Thyroid gland (tissue), 4 donors: ENCODE measurements at places on chromosomes 1 and 21.
A peak's percentile ranks its signal among the peaks of the same experiment; 100 is the strongest.

DNA sequence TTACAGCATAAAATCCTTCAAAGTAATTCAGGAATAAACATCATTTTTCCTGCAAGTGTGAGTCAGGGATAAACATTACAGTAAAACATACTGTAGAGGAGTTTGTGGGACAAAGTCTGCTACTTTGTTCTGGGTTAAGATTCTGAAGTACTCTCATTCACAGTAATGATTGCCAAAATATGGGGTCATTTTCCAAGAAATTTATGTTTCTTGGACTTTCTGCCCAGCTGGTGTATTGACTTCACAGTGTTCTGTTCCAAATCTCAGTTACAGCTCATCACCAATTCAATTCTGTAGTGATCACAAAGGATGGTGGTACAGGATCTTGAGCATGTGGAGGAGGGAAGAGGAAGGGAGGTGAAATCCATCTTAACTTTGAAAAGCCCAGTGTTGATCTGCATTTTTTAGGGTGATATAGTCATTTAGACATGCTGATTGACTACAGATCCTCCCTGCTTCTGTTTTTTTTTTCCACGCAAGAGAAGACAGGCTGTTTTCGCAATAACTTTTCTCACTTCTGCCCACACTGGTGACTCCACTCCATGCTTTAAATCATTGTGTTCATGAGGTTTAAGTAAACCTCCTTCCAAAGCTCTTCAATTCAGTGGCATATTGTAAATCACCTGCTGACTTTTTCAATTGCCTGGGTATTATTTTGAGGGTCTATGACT, 60.4 kb upstream of the C1orf53 start:
- H3K27ac ChIP-seq, result no peak overlapping the region
- no peak overlapping the region for H3K4me3 ChIP-seq
- no peaks in the 10 kb centered on the region for H3K4me1 ChIP-seq
- no peaks in the 10 kb centered on the region for H3K36me3 ChIP-seq
- no peak for DNase-seq

- H3K36me3 ChIP-seq, result no peaks in the 10 kb centered on the region
- no peak for DNase-seq
- H3K4me3 ChIP-seq, result no peak overlapping the region
- H3K27me3 ChIP-seq, result no peaks in the 10 kb centered on the region
- no peak overlapping the region for H3K27ac ChIP-seq
Measured at GRCh38 chr1:245956225-245956624, 550.9 kb downstream of the SMYD3 start.

GRCh38 chr21:33232291-33233034, 2.7 kb downstream of the IFNAR2 start:
- no peaks in the 10 kb centered on the region for H3K36me3 ChIP-seq
- no peak for DNase-seq
- H3K4me3 ChIP-seq, result no peak overlapping the region
- H3K4me1 ChIP-seq, result peaks cover 9% of the 10 kb centered on the region
- no peaks in the 10 kb centered on the region for H3K27me3 ChIP-seq

DNA sequence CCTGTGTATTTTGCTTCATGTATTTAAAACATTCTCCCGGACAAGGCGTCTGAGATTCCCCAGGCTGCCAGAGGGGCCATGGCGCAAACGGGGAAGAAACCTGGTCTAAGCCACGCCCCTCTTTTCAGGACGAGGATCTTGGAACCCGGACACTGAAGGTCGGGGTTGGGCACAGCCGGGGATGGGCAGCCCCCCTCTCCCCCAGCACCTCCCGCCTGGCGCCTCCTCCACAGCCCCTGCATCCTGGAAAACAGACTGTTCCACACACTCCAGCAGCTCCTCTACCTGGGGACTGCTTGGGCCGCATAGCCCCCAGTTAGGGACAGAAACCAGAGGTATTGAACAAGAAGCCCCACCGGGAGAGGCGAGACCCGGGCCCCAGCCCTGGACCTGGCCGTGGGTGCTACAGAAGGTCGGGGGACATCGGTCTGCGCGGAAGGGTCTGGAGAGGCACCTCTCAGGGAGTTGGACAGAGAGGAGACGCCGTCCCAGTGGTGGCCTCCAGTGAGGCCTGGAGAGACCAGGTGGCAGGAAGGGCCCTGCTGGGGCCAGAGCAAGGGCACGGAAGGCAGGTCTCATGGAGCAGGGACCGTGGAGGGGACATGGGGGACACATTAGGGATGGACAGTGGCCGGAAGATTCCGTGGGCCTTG, 5.4 kb downstream of the TP73 start:
- H3K36me3 ChIP-seq, result no peaks in the 10 kb centered on the region
- peaks cover 2% of the 10 kb centered on the region for H3K4me1 ChIP-seq
- no peaks in the 10 kb centered on the region for H3K27me3 ChIP-seq
- no peak for DNase-seq
- H3K4me3 ChIP-seq, result no peak overlapping the region

DNA sequence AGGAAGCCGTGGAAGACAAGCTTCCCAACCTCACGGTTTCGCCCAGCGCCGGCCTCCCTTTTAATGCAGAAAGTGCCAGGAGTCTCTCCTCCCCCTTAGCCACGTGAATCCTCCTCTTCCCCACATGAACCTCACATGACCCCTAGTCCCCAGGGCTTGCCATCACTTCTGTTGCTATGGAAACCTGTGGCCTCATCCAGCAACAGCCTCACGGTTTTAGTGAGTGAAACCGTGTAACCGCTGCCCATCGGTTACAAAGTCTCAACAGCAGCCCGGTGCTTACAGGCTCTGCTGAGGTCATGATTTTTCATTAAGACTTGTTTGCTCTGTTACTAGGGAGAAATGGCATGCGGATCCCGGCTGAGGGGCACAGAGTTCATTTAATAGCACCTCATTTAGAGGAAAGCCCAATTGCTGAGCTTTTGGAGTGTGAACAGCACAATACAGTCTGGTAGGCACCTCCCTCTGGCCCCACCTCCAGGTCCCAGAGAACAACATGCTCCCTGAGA, 143.2 kb upstream of the BACE2 start:
- no peaks in the 10 kb centered on the region for H3K36me3 ChIP-seq
- H3K27ac ChIP-seq, result no peak overlapping the region
- no peaks in the 10 kb centered on the region for H3K4me1 ChIP-seq
- H3K27me3 ChIP-seq, result no peaks in the 10 kb centered on the region
- no peak overlapping the region for H3K4me3 ChIP-seq
- no peak for DNase-seq

DNA sequence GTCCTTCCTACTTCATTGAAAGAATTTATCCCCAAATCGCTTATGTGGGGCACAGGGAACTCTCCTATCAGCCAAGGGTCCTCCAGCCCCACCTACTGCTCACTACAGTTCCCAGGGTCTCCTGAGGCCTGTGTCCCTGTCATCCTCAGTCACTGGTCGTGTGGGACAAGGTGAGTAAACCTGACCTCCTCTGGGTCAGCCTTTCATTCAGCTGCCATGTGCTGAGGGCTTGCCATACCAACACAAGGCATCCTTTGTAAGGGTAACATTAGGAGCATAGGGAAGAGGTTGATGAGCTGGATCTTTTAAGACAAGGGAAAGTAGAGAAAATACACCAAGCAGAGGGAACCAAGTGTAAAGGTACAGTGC, 11.2 kb upstream of the SNAPIN start:
- H3K27me3 ChIP-seq, result no peaks in the 10 kb centered on the region
- peaks cover 21% of the 10 kb centered on the region for H3K4me1 ChIP-seq
- H3K36me3 ChIP-seq, result peaks cover 28% of the 10 kb centered on the region
- H3K27ac ChIP-seq, result peak overlapping the region; percentile 70

DNA sequence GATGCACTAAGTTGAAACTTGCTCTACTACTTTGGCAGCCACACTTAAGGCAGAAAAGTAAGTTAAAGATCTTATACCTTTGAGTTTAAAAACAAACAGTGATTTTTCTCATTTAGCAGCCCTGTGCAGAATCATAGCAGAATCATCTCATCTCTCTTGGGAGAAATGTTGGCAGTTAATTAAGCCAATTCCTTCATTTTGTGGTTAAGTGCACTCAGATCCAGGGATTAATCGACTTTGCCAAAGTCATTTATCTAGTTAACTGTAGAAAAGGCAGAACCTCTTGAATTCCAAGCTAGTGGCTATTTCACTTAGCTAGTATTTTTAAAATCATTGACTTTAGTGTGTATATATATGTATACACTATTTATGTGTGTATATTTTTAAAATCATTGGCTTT, 125.0 kb downstream of the GPR52 start:
- H3K4me1 ChIP-seq, result no peaks in the 10 kb centered on the region
- H3K27ac ChIP-seq, result no peak overlapping the region
- H3K4me3 ChIP-seq, result no peak overlapping the region
- no peaks in the 10 kb centered on the region for H3K36me3 ChIP-seq
- DNase-seq, result no peak

GRCh38 chr1:115728341-115728740, 40.2 kb downstream of the CASQ2 start:
- no peak overlapping the region for H3K4me3 ChIP-seq
- H3K27ac ChIP-seq, result no peak overlapping the region
- no peaks in the 10 kb centered on the region for H3K36me3 ChIP-seq
- H3K4me1 ChIP-seq, result peaks cover 40% of the 10 kb centered on the region

DNA sequence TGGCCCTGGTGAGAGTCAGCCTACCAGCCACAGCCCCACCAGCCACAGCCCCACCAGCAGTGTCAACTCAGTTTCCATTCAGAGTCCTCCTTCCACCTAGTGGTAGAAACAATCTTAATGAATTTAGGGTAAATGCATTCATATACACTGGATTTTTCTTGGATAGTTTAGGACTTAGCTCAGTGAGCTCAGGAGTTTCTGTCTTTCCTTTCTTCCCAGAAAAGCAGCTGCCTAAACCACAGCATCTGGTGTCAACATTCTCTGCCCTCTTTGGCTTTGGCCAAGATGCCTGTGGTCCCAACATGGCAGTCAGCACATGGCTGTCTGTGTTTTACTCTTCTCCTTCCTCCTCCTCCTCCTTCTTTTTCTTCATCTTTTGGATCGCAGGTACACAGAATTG, 94.0 kb downstream of the CLIC6 start:
- H3K4me3 ChIP-seq, result no peak overlapping the region
- H3K36me3 ChIP-seq, result no peaks in the 10 kb centered on the region
- no peaks in the 10 kb centered on the region for H3K27me3 ChIP-seq
- H3K4me1 ChIP-seq, result no peaks in the 10 kb centered on the region
- no peak overlapping the region for H3K27ac ChIP-seq
- no peak for DNase-seq

GRCh38 chr1:177142791-177143271, 21.7 kb downstream of the ASTN1 start:
- peaks cover 8% of the 10 kb centered on the region for H3K4me1 ChIP-seq
- H3K27me3 ChIP-seq, result no peaks in the 10 kb centered on the region
- DNase-seq, result no peak

GRCh38 chr21:42202321-42202720, 16.6 kb upstream of the ABCG1 start:
- no peaks in the 10 kb centered on the region for H3K36me3 ChIP-seq
- H3K27ac ChIP-seq, result no peak overlapping the region
- H3K4me1 ChIP-seq, result peaks cover 18% of the 10 kb centered on the region
- DNase-seq, result no peak

- no peaks in the 10 kb centered on the region for H3K4me1 ChIP-seq
- no peaks in the 10 kb centered on the region for H3K36me3 ChIP-seq
- no peak for DNase-seq
- H3K4me3 ChIP-seq, result no peak overlapping the region
- H3K27me3 ChIP-seq, result no peaks in the 10 kb centered on the region
- no peak overlapping the region for H3K27ac ChIP-seq
Measured at GRCh38 chr1:180144659-180145357, 9.9 kb upstream of the QSOX1 start.

DNA sequence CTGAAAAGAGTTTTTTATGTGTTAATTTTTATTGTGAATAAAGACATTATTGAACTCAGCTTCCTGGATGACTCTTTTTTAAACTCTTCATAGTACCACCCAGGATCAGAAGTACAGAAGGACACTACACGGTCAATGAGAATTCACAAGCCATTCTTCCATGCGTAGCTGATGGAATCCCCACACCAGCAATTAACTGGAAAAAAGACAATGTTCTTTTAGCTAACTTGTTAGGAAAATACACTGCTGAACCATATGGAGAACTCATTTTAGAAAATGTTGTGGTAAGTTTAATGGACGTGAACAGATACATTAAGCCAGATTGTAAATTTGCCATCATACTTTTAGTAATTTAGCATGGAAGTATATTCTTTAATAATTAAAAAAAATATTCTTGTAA, 249.5 kb downstream of the TPR start:
- no peak overlapping the region for H3K4me3 ChIP-seq
- DNase-seq, result no peak
- no peaks in the 10 kb centered on the region for H3K4me1 ChIP-seq
- H3K27ac ChIP-seq, result no peak overlapping the region
- no peaks in the 10 kb centered on the region for H3K36me3 ChIP-seq

GRCh38 chr1:119052267-119052666, 64.1 kb upstream of the TBX15 start:
- no peak overlapping the region for H3K4me3 ChIP-seq
- DNase-seq, result no peak
- no peaks in the 10 kb centered on the region for H3K4me1 ChIP-seq
- H3K36me3 ChIP-seq, result no peaks in the 10 kb centered on the region
